Nephron progenitor cell (in vitro differentiated cells): ENCODE measurements at places on chromosomes 3 and 15.
A peak's percentile ranks its signal among the peaks of the same experiment; 100 is the strongest.

- peak; percentile 36 for DNase-seq
Measured at GRCh38 chr3:47002171-47003055, 22.9 kb downstream of the NBEAL2 start.

- DNase-seq = no peak
Measured at GRCh38 chr15:98896002-98896721, 111.4 kb downstream of the PGPEP1L start.

DNA sequence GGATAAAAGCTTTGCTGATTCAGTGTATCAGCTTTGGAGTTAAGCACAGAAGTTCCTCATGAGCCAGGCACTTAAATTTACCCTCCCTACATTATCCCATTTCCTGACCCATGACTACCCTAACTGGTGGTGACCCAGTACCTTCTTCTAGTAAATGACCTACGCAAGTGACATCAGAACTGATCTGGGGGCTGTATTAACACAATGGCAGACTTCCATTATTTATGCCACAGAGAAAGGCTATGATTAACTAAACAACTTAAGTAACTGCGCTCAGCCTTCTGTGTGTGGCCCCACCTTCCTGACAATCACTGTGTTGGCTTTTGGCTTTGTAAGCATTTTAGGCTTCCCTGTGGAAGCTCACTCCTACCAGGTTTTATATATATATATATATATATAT lies 1.9 kb downstream of the MB21D2 start:
- DNase-seq = no peak

DNA sequence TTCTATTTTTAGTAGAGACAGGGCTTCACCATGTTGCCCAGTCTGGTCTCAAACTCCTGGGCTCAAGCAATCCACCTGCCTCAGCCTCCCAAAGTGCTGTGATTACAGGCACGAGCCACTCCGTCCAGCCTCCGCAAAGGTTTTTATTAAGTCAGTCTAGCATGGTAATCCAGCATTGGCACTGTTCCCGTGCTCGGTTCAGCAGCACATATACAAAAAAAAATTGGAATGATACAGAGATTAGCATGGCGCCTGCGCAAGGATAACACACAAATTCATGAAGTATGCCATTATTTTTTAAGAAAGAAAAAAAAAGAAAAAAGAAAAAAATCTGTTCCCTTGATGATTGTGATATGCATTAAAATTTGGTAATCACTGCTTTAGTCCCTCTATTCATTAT lies 8.5 kb downstream of the CKMT1A start:
- DNase-seq = no peak

DNA sequence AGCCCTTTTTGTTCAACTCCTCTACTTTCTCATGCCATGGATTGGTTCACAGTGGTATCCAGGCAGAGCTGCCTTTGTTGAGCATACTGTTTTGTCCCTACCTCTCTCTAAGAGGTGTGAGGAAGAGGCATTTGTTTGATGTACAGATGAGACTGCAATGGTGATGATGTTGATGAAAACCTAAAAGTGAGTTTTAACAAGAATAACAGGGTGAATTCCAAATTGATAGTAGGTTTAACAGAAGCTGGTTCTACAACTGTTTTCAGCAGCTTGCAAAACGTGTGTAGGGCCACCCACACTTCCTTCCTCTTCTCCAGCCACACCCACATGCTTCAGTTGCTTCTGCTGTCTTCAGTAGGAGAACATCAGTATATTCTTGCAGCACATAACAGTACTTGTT lies 10.2 kb downstream of the SNRK start:
- DNase-seq = no peak

DNA sequence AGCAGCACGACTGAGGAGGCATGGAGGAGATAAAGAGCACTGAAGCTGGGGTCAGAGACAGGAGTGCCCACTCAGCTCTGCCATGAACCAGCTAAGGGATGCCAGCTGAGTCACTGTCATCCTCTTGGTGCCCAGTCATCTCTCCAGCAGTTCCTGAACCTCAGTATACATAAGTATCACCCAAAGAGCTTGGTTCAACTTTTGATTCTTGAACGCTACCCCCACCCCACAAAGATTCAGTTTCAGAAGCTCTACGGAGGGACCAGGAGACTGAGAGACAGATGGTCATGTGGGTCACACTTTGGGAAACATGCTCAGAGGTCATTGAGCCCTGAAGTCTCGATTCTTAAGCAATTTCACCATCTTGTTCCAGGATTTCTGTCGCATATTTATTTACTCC lies 108.4 kb downstream of the ALDH1A2 start:
- no peak for DNase-seq

GRCh38 chr15:41254560-41254959 lies 23.5 kb downstream of the CHP1 start:
- no peak for DNase-seq

DNA sequence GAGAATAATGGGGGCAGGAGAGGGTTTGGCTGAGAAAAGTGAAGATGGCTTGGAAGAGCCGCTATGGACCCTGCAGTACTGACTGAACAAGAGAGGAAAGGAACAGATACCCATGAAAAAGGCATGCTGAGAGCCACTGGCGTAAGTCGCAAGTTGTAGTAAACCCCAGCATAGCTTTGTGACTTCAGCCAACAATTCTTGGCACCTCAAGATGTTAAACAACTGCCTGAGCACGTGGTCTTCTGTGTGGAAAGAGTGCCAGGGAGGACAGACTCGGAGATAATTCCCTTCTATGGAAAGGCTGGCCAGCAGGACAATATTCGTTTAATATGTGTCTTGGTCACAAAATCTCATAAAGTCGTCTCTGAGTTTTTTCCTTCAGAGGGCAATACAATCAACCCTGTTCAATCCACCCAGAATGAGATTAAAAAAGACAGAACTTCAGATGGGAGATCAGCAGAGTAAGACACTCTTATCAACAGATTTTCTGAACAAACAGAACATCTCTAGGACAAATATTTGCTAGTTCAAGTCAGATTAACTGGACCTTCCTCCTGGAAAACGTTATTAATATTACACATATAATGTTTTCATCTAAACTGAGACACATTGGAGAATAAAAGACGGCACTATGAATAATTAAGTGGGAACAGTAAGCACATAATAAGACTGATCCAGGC lies 49.2 kb downstream of the NEK10 start:
- DNase-seq = no peak

- no peak for DNase-seq
Measured at GRCh38 chr3:7309641-7310102, 448.8 kb downstream of the GRM7 start.
